Activated CD8-positive, alpha-beta memory T cell treated with anti-CD3 and anti-CD28 coated beads for 1 hour (primary cell): ENCODE measurements at places on chromosomes 3 and 15.

DNA sequence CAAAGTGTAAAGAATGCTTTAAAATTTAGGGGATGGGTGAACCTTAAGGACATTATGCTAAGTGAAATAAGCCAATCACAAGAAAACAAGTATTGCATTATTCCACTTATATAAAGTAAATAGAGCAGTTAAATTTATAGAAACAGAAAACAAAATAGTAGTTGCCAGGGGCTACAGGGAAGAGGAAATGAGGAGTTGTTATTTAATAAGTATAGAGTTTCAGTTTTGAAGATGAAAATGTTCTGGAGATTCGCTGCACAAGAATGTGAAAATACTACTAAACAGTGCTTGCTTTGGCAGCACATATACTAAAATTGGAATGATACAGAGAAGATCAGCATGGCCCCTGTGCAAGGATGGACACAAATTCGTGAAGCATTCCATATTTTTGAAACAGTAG, 32.0 kb downstream of the DNAH12 start:
- DNase-seq = no peak

DNA sequence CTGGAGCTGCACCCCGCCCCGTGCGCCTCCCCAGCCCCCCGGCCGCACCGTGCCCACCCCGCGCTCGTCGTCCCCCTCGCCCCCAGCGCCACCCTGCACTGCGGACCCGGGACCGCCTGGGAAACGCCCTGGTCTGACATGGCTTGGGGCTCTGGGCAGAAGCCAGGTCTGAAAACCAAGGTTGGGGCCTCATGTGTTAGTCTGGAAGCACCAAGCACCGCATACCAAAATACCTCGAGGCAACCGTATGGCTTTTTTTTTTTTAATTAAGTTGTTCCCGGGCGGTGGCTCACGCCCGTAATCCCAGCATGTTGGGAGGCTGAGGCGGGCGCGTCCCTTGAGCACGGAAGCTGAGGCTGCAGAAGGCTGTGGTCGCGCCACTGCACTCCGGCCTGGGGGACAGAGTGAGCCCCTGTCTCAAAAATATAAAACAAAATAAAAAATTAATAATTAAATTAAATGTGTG, 91.5 kb upstream of the CHD2 start:
- no peak for DNase-seq

DNA sequence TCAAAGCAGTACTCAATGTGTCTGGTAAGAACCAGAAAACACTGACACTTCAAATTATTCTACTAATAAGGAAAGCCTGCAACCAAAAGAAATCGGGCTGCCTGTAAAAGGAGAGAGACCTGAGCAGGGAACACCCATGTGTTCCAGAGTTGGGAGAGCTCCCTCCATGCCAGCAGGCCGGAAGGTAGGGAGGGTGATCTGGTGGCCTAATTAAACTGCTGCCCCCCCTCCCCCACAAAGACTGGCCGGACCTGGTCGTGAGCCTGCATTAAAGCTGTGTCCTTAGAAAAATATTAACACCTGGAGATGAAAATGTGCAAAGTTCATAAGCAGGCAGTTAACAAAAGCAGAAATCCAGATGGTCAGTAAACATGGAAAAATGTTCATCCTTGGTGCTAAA, 170.6 kb upstream of the BHLHE40 start:
- no peak for DNase-seq

- DNase-seq = no peak
Observed at GRCh38 chr15:55990998-55991397, 2.4 kb downstream of the NEDD4 start.
